ENCODE measurements at places on chromosomes 12 and 14.

DNA sequence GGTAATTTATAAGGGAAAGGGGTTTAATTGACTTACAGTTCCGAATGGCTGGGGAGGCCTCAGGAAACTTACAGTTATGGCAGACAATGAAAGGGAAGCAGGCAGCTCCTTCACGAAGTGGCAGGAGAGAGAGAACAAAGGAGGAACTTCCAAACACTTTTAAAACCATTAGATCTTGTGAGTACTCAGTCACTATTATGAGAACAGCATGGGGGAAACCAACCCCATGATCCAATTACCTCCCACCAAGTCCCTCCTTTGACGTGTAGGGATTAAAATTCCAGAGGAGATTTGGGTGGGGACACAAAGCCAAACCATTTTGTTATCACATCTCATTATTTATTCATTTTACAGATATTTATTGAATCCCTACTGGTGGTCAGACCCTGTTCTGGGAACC, 822.8 kb downstream of the GALC start:
- ATAC-seq, result no peak

DNA sequence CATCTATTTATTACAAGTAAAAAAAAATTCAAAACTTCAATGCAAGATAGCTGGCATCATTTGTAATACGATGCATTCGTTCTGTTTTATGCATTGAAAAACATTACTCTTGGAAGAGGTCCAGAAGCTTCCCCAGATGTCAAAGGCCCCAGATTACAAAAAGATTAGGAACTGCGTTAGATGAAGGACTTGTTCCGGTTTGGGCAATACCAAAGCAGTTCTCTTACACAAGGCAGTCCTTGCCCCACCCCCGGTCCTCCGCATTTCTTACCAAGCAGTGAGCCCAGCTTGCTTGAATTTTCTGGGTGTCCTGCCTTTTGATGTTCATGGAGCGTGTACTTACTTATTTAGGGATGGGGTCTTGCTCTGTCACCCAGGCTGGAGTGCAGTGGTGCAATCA, 4.8 kb upstream of the HVCN1 start:
- ATAC-seq, result no peak

DNA sequence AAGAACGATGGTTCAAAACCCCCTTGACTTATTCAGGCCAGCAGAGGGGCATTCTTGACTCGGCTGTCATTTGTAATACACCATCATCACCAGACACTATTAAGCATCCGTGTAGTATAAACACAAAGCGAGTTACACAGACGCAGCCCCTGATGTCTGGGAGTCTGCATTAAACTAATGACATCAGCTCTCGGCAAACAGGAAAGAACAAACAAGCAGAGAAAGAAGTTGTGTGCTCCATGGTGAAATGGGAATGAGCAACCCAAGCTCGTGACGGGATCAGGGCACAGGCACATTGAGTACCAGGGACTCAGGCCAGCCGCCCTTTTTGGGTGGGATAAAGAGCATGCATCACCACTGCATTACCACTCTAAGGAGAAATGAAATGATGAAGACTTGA, 460.1 kb downstream of the MED13L start:
- no peak for ATAC-seq

DNA sequence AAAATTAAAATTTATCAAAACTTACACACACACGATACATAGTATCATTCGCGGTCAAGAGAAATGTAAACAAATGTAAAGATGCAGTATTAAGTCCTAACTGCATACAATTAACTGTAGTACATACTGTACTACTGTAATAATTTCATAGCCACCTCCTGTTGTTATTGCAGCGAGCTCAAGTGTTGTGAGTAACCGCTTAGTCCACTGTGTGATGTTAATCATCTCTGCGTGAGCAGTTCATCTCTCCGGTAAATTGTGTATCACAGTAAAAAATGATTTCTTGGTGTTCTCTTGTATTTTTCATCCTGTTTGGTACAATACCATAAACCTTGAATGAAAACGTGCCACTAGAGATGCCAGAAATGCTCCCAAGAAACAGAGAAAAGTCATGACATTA, 6.5 kb downstream of the EPS8 start:
- no peak for ATAC-seq

DNA sequence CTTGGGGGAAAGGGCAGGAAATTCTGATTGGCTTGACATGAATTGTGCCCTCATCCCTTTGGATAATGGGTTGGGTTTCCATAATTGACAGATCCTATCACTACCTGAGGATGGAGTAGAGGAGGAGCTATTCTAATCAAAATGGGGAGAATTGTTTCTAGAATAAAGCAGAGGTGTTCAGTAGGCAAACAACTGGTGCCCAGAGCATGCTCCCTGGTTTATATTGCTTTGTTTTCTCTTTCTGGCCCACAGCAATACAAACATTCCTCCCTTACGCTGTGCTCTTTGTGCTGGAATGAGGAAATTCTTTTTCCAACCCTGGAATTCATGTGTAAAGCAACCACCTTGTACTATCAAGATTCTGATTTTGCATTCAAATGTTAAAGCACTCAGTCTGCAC, 147.4 kb downstream of the RASSF9 start:
- no peak for ATAC-seq

GRCh38 chr12:85733984-85734383, 102.2 kb downstream of the RASSF9 start:
- no peak for ATAC-seq

- ATAC-seq, result no peak
These were observed 43.1 kb downstream of the DNAH10 start for GRCh38 chr12:123805173-123805572.

GRCh38 chr14:33465846-33466700, 484.8 kb downstream of the EGLN3 start:
- ATAC-seq, result no peak

DNA sequence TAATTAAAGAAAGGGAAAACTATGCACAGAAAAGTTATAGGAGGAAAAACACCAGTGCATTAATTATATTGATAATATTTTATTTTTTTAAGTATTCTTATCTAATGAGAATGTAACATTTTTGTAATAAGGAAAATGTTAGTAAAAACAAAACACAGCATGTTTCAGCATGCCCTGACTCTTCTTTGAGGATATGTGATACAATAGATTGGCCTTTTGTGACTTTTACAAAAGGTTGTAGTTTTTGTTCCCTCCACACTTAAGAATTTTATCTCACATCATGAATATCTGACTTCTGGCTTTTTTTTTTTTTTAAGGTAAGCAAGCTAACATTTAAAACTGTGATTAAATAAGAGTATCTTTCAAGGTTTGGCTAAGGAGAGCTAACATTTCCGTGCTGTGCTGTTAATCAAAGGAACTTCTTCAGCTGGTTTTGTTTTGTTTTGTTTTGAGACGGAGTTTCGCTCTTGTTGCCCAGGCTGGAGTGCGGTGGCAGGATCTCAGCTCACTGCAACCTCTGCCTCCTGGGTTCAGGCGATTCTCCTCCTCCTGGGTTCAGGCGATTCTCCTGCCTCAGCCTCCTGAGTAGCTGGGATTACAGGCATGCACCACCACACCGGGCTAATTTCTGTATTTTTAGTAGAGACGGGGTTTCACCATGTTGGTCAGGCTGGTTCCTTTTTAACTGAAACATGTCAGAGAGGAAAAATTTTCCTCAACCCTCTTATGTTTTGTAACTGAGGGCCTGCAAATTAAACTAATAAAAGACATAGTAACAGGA, 30.8 kb upstream of the RESF1 start:
- peak; percentile 25 for ATAC-seq

GRCh38 chr12:105949391-105949790, 189.4 kb downstream of the NUAK1 start:
- ATAC-seq, result no peak

- ATAC-seq, result no peak
These were observed 181.0 kb upstream of the TBX3 start for GRCh38 chr12:114864837-114865551.

DNA sequence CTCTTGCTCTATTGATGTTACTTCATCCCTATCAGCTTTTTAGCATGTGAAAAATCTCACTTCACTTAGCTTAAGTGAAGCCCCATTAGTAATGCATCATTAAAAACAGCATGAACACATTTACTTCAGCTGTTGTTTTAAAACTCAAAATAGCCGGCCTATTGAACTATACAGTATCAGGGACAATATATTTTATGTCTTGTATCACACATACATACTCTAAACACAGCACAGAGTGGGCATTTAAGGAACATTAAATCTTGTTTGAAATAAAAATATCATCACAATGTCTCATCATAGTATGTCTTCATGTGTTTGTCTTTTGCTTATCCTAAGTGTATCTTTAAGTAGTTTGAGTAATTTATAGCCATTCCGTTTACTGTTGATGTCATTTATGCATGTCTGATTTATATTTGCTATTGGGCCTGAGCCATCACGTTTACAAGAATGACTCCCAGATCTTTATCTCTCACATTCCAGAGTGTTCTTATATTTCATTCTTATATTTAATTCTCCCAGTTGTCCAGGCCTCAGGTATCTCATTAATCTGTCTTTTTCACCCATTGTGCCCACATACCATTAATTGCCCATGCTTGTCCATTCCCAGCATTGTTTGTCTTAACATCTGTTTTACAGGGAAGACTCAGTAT, 57.5 kb downstream of the ARHGAP5 start:
- ATAC-seq, result no peak

DNA sequence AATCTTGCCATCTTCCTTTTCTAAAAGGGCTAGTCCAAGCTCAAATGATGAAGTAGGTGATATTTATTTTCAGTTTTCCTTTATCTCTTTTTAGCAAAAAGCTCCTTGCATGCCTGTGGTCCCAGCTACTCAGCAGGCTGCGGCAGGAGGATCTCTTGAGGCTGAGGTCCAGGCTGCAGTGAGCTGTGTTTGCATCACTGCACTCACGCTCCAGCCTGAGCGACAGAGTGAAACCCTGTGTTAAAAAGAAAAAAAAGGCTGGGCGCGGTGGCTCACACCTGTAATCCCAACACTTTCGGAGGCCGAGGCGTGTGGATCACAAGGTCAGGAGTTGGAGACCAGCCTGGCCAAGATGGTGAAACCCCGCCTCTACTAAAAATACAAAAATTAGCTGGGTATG, 5.0 kb downstream of the TMEM116 start:
- no peak for ATAC-seq

DNA sequence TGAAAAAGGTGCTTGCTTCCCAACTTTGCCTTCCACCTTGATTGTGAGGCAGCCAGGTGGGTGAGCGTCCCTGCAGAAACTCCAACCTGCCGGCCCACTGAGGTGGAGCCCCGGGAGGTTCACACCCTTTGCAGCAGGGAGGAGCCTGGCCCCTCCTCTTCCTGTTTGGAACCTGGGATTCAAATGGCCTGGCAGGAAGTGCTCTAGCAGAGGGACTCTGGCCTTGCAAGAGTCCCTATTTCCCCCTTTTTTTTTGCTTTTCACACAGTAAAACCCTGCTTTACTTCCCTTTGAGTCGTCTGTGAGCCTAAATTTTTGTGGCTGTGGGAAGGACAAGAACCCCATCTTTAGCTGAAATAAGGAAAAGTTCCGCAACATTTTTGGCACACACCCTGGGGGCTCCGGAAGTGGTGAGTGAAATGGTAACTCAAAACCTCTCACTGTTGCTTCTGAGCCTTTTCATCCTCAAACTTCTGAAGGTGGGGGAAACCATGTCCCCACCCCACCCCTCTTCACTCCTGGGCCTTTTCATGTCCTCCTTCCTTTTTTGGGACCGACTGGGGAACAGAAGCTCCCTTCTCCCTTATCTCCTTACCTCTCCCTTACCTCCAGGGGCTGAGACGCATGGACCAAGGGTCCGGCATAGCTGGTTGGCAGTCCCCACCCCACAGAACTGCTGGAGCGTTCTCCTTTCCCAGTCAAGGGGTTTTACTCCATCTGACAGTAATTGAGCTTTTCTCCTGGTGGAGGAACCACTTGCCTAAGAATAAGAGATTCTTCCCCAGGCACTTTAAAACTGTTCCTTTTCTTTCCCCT, 102.0 kb downstream of the KCNMB4 start:
- no peak for ATAC-seq

All from activated CD4-positive, CD25-positive, alpha-beta regulatory T cell treated with anti-CD3 and anti-CD28 coated beads, Interleukin-2, amount 50 U/mL, for 24 hours (primary cell).